Omental fat pad (tissue), 4 donors: ENCODE measurements at places on chromosomes 16 and 17.

DNA sequence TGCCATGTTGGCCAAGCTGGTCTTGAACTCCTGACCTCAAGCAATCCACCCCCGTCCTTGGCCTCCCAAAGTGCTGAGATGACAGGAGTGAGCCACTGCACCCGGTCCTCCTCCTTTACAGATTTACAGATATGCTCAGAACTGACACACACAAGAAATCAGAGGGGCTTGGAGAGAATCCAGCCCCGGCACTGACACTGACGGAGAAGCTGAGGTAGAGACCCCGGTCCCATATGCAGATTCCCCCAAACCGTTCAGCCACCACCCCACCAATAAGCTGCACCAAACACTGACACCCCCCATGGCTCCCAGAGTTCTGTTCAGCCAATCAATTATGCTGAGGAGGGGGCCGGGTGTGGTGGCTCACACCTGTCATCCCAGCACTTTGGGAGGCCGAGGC is 141.1 kb upstream of the RPH3AL start:
- DNase-seq: no peak

DNA sequence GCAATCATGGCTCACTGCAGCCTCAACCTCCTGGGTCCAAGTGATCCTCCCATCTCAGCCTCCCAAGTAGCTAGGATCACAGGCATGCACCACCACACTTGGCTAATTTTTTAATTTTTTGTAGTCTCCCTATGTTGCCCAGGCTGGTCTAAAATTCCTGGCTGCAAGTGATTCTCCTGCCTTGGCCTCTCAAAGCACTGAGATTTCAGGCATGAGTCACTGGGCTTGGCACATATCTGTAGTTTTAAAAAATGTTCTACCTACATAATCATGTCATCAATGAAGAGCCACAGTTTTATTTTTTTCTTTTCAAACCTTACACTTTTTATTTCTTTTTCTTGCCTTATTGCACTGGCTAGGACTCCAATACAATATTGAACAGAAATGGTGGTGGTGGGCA is 33.1 kb upstream of the COL1A1 start:
- DNase-seq: no peak

- DNase-seq: no peak
Observed at GRCh38 chr16:79640513-79641360, 40.2 kb upstream of the MAF start.

- DNase-seq: no peak
Observed at GRCh38 chr17:82880620-82881323, 41.0 kb upstream of the ZNF750 start.

DNA sequence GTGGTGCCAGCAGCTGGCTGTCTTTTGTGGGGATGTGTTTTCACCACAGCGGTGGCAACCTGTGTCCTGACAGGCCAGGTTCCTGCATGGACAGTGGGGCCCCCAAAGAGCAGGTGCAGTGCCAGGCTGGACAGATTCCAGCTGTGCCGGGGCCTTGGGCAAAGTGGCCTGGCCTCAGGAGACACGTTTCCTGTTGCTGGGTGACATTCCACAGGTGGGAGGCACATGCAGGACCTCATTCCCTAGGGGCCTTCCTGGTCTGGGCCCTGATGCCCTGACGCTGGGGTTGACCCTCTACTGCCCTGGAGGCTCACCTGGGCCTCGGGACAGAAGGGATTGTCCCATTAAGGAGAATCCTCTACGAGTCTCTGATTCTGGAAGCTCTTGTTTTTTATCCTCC is 182.4 kb downstream of the RAB11FIP4 start:
- no peak for DNase-seq

DNA sequence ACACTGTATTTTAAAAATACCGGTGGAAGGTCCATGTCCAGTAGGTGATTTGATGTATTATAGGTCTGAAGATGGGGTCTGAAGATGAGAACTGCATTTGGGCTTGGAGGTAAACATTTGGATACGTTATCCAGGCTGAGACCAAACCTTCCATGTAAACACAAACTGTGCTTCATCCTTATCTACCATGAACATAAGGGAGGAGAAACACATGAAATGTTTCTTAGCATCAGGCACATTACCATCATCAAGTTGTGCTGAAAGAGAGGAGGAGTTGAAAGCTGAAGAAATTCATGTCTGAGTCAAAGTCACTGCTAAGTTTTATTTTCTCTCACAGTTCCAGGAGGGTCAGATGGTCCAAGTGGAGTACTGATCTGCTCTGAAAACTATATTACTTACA is 11.4 kb downstream of the SF3B3 start:
- no peak for DNase-seq

GRCh38 chr16:73019457-73020362 is 28.2 kb downstream of the ZFHX3 start:
- DNase-seq: no peak

- DNase-seq: no peak
Observed at GRCh38 chr16:8547762-8548161, 42.5 kb downstream of the TMEM114 start.

DNA sequence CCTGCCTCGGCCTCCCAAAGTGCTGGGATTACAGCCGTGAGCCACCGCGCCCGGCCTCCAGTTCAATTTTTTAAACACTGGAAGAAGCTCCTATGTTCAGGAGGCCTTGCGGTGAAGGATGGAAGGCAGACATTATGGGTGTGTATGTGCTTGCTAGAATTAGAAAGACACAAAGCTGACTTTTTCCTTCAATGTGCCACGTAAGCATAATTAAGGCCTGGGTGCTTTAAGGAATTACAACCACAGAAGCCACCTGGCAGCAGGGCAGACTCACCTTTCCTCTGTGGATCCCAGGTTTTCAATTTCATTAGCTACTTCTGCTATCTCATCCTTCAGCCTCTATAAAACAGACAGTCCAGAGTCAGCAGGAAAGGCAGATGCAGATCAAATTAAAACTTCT is 74.2 kb downstream of the CYTH1 start:
- no peak for DNase-seq

DNA sequence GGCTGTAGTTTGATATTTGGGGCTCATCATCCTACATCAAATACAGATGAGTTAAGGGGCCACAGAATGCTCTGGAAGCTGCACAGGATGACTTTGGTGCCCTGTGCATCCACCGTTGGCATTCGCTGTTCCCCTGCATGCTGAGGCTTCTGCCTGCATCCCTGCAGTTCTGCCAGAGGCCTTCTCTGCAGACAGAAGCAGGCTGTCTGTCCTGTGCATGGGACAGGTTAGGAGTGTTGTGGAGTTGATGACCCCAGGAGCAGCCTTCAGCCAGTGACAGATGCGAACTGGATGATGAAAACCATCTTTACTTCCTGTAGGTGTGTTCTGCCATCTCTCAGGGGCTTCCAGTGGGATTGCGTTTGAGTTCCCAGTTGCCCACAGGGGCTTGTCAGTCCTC is 13.6 kb upstream of the TNS4 start:
- DNase-seq: no peak

DNA sequence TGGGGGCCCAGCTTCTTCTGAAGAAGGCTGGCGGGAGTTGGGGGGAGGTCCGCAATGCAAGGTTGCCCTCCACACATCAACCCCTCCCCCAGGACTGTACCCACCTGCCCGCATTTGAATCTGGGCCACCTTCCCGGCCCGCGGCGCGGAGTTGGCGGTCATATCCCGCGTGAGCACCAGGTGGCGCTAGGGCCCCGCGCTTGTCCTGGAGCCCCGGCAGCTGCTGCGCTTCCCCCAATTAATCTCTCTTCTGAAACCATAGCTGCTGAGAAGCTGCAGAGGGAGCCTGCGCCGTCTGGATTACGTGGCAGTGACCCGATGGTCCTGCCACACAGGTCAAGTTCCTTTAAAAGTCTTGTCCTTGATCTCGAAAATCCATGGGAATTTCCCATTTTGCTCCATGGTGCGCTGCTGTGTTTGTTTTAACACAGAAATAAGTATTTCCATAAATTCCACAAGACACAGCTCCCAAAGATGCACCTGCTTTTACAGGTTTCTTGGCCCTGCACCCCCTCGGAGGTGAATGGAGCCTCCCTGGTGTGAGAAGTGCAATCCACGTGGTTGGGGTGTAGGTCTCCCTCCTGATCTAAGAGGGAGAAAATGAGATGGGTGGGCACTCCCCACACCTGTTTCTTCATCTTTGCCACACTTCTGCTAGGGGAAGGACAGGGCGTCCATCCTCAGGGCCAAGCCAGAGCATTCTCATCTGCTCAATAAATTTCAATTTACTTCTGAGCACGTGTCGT is 22.1 kb downstream of the COX4I1 start:
- DNase-seq: peak; percentile 48

DNA sequence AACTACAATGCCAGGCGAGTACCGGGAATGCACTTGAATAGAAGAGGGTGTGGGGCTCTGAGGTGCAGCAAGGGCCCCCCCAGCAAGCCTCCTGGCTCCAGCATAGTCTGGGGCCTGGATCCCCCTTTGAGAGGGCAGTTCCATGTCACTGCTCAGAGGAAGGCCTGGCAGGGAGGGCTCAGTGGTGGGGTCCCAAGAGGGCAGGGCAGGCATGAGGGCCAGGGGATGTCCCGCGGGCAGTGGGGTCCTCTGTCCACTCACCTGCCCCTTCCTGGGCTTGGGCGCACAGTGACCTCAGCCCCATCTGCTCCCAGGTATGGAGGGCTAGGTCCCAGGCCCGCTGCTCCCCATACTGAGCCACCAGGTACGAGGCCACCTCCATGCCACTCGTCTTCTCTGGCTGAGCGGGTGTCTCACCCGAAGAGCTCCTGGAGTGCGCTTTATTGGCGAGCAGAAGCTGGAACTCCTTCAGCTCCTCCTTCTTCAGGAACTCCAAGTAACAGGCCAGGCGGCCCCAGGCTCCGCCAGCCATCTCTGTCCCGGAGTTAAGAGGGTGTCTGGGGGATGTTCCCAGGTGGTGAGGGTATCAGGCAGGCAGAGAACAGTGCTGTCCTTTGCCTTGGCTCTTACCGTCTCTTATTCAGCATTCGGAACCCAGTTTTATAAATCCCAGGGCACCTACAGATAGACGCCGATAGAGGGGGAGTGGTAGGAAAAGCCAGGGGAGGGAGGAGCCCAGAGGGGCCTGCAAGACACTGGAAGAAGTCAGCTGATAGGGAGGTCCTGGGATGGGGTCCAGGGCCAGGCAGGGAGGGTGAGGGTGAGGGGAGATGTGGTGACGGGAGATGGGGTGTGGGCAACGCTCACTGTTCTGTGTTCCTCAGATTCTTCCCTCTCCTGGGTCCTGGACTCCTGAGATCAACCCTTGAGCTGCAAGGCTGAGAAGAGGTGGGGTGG is 605 bp downstream of the NLRP1 start:
- DNase-seq: no peak

DNA sequence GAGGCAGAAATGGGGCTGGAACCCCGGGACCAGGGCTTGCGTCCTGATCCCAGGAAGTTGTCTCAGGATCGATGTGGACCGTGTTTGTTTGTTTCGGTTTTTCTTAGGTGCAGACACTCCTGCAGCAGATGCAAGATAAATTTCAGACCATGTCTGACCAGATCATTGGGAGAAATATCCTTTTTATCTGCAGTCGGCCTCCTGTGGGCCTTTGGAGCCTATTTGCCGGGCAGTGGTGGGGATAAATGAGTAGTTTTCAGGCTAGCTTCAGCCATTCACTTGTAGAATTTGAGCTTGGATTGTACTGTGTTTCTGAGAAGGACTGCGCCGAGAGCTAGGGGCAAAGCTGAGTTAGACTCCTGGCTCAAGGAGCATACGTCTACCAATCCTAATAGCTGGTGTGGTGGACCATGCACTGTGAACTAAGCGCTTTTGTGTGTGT is 816 bp downstream of the HSBP1 start:
- DNase-seq: no peak

DNA sequence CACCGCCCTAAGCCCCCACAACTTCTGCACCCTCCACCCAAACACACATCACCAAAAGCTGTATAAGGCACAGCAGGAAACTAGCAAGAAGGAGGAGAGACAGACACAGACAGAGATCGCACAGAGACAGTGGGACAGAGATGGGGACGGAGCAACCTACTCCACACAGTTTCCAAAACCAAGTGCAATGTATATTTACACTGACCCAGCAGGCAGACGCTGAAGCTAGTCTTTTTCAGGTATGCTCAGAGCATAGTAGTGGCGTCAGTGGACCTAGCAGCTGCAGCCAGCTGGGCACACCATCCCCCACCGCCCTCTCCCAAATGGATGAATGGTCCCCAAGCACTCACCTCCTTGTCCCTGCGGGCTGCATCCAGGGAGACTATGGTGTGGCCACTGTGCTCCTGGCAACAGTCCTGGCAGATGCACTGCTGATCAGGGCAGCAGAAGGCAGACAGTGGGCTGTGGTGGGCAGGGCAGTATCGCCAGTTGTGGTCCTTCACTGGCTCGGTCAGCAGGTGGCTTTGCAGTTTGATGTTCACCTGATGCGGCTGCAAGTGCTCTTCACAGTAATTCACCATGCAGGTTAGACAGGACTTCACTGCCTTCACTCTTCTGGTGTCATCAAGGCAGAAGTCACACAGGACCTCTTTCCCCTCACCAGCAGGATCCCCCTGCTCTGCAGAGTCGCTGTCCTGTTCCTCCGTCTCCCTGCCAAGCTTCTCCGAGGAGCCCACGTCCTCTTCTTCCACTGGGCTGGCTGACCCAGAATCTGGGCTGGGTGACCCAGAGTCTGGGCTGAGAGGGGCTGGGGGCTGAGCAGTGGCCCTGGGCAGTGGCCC is 31.5 kb upstream of the FBXW10B start:
- no peak for DNase-seq

GRCh38 chr16:59611556-59611955 is 877.4 kb upstream of the GOT2 start:
- DNase-seq: no peak
